ENCODE measurements at places on chromosomes 5 and 9. TPM values are rescaled to one million over a fixed set of nuclear protein-coding genes. Genes with fewer than 3 reads are reported as not detected.

DNA sequence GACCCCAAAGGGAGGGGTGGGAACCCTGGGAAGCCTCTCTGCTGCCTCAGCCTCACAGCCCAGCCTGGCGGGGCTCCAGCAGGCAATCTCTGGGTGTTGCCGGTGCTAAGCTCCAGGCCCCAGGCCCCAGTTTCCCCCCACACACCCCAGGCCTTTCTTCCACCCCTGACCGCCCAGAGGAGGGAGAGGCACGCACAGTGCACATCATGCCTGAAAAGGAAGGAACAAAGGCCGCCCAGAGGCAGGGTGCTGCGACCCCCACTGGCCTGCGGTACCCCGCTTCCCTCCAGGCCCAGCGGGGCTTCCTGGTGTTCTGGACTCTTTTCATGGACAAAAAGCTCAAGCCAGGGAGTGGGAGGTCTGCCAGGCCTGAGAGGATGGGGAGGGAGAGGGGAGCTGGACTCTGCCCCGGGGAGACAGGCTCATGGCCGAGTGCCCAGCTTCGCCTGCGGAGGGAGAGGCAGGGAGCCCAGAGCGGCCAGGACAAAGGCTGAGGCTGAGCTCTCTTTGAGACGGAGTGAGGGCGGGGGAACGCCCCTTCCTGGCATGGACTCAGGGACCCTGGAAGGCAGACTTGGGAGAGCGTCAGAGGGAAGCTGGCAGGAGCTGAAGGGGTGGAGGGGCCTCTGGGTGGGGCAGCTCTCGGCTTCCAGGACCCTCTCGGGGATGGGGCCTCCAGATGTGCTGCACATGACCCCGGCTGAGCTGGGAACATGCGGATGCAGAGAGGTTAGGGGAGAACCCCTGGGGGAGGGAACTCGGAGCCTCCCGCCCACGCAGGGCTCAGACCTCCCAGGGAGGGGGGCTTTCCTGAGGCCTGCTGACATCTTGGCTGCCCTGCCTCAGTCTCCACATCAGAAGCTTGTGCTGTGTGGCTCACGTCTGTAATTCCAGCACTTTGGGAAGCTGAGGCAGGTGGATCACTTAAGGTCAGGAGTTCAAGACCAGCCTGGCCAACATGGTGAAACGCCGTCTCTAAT, 1.8 kb upstream of the ENTPD2 start:
- DNase-seq, result peak; percentile 41

Gene CKMT2
- 0.28 TPM for total RNA-seq

- no peak for DNase-seq
Observed at GRCh38 chr5:119426057-119426456, 26.2 kb upstream of the HSD17B4 start.

- no peak for DNase-seq
Observed at GRCh38 chr9:36949466-36949865, 84.6 kb downstream of the PAX5 start.

Gene ECSCR
- total RNA-seq, result 3.1 TPM

DNA sequence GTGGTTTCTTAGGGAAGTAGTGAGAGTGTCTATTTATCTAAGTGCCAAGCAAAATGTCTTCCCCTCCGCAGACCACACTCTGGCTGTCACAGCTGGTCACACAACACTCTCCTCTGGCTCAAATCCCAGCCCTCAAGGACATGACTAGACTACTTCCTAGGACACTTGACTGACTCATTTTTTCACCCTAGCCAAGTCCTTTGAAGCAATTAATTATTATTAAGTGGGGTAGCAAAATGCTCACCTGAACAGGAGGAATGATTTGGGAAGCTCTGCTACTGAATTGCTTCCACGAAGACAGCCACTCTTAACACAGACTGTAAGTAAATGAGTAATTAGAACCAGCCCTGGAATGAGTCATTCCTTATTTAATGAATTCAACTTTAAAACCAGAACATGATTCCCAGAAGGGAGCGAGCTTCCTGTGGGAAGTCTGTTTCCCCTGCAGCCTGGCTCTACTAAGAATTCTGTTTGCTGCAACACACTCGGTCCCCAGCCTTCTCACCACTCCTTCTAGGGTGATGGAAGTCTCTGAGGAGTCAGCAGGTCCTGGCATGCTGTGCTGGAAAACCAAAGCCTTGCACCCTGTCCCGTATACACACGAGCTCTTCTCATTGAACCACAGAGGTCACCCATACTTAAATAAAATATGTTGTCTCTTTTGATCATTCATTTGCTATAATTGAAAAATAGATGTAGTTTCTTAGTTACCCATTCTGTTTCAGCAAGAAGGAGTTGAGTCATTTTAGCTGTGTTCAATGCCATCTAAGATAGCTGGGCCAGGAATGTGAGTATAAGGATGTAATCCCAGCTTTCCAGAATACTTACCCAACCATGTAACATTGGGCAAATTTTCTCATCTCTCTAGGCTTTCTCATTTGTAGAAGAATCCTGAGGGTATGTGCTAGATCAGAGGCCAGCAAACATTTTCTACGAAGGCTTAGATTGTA, 218.6 kb upstream of the RASEF start:
- DNase-seq, result no peak

Gene STPG3
- total RNA-seq, result not detected

GRCh38 chr5:117872798-117873368, 1115.5 kb downstream of the DTWD2 start:
- DNase-seq, result no peak

DNA sequence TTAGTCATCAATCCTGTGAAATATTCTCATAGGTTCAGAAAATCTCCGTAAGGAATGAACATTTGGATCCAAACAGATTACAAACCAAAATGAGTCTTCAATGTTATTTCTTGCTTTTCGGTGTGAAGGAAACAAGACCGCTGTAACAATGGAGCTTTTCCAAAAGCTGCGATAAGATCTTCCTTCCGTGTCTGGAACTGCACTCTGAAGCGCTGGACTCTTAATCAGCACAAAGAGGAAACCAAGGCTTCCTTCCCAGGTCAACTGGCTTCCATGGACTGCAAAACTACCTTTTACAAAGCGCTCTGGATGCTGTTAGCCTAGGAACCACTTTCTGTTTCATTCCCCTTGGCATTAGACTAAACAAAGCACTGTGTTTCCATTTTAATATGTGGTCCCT, 137.9 kb upstream of the BASP1 start:
- no peak for DNase-seq

DNA sequence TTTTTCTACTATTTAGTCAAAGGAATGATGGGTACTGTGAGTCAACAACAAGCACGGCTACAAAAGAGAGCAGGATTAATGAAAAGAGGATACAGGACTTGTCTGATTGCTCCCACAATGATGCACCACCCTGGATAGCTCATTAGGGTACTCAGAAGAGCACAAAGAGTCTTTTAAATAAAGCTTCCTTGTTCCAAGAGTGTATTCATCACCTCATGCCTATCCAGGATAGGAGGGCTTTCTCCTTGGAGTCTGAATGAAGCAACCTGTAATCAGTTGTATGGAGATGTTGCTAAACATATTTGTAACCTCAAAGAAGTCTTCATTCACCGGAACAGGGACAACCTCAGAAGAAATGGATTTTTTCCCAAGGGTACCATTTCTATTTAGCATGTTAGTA, 219.5 kb upstream of the TMEM161B start:
- no peak for DNase-seq

Gene ADAMTS6
- total RNA-seq, result 173 TPM

DNA sequence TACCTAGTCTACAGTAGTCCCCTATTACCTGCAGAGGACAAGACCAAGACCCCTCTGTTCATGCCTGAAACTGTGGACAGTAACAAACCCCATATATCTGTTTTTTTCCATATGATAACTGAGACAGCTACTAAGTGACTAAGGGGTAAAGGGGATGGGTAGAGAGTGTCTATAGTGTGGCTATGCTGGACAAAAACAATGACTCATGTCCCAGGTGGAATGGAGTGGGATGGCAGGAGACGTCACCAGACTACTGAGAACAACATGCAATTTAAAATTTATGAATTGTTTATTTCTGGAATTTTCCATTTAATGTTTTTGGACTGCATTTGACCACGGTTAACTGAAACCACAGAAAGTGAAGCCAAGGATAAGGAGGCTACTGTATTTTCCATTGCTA, 171.8 kb downstream of the AGTPBP1 start:
- DNase-seq, result peak; percentile 63

- DNase-seq, result no peak
Observed at GRCh38 chr9:6553866-6554265, 91.7 kb downstream of the GLDC start.

DNA sequence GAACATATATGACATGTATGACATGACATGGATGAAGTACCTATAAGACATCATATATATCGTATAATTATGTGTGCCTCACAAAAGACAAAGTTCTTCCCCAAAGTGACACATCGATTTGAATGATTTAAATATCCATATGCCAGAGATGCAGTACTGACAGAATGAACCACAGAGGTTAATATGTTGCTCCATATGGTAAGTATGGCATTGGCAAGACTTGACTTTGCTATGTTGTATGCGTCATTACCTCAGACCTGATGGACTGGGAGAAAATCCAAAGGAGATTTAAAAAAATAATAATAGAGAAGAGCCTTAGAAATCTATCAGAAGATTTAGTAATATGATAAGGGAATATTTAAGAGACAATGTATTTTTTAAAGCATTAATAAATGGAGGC, 263.2 kb downstream of the PJA2 start:
- DNase-seq, result peak; percentile 42

- peak; percentile 66 for DNase-seq
Observed at GRCh38 chr5:139638090-139638735, 9.9 kb upstream of the CXXC5 start.

Gene TOR4A
- 9.7 TPM for total RNA-seq

DNA sequence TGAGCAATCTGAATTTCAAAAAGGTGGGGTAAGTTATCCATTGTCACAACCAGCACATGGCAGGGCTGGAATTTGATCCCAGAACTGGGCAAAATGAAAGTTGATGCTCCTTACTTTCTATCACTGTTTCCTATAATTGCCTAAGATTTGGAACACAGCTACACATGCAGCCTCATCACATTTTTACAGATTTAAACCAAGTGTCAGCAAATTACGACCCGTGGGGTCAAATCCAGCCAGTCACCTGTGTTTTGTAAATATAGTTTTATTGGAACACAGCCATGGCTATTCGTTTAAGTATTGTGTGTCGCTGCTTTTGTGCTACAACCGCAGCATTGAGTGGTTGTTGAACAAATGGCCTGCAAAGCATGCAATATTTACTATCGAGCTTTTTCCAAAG, 94.3 kb downstream of the SREK1 start:
- DNase-seq, result no peak

DNA sequence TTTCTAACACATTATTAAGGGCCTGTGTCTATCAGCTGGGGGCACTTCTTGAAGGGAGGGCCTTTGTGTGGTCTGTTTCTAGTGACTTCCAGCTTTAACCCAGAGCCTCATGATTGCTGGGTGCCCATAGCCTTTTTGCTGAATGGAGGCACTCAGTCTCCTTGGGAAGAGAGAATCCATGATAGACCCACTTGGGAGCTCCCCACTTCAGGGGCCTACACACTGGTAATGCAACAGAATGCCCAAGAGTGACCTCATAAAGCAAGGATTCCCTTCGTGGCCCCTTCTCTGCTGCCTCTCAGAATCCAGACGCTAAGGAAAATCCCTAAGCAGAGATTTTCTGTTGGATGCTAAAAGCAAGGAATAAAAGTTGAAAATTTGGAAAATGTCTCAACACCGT, at the start of gene CATSPER3:
TSS of gene CATSPER3 (plus strand) at position 301 of the 400 bp plus-strand sequence. CDS start at position 386, 85 bp downstream.
- DNase-seq, result no peak

DNA sequence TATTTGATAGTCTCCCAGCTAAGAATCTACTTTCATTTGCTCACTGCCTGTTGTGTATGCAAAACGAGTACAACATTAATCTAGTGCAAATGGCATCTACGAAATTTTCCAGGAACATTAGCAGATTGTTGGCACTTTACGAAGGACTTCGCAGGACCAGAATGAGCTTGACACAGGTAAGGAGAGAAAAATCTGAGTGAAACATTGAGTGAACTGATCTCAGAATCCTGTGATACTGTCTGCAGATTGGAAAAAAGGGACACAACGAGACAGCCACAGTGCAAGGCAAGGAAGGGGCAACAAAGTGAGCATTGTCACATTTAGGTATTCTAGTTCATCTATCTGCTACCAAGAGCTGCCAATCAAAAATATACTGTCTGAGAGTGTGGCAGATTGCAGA, 350.5 kb downstream of the ZNF608 start:
- no peak for DNase-seq

GRCh38 chr5:67015541-67016191, 180.9 kb downstream of the CD180 start:
- peak; percentile 86 for DNase-seq

- peak; percentile 66 for DNase-seq
Observed at GRCh38 chr5:9173281-9174048, 372.4 kb downstream of the SEMA5A start.

GRCh38 chr5:19855931-19856330, 132.1 kb downstream of the CDH18 start:
- peak; percentile 73 for DNase-seq

Gene GZMA
- total RNA-seq, result not detected

Gene AK8
- total RNA-seq, result under 0.01 TPM

- peak; percentile 4 for DNase-seq
Observed at GRCh38 chr9:75855509-75855908, 35.0 kb upstream of the PCSK5 start.

GRCh38 chr9:124016175-124017050, 4.8 kb downstream of the LHX2 start:
- DNase-seq, result no peak

- no peak for DNase-seq
Observed at GRCh38 chr5:129857116-129857515, 47.1 kb upstream of the CHSY3 start.

- no peak for DNase-seq
Observed at GRCh38 chr5:103919506-103919905, 356.9 kb upstream of the NUDT12 start.

- DNase-seq, result peak; percentile 64
Observed at GRCh38 chr9:16361118-16361517, 509.4 kb downstream of the BNC2 start.

Gene PCDHGA3
- 1.7 TPM for total RNA-seq

DNA sequence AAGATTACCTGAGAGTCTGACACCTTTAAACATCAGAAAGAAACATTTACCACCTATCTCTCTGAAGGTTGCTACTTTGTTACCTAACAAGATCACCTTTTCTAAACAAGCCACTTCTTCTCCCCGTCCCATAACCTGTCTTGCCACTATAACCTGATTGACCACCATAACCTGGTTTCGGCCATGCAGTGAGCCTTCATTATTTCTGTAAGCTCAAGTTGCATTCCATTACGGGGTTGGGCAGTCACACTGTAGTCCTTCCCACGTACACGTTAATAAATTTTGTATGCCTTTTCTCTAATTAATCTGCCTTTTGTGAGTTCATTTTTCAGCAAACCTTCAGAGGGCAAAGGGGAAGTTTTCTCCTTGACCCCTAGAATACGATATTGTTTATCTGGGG, 28.0 kb upstream of the CCNG1 start:
- DNase-seq, result no peak

Gene SLCO6A1
- not detected for total RNA-seq

Gene TTC23L
- under 0.01 TPM for total RNA-seq

DNA sequence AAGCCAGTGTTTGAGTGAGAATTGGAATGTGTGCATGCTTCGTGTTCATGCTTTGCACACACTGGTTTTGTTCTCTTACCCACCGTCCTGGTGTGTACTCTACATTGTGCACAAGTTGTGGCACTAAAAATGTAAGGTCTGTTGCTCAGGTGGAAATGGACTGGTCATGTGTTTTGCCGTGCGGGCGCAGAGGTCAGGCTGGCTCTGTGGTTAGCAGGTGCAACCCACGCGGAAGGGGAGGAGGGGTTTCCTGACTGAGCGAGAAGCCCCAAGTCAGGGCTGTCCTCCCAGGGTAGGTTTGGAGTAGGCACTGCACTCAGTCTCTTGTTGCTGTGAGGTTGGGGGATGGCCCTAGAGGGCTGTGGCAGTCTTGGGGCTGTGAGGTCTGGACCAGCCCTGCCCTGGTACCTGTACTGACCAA, 86.6 kb downstream of the EHMT1 start:
- DNase-seq, result no peak

GRCh38 chr5:17228821-17229291, 11.4 kb downstream of the BASP1 start:
- peak; percentile 78 for DNase-seq

Data from IMR-90 (cell line).